ENCODE measurements at places on chromosomes 2 and 18.

DNA sequence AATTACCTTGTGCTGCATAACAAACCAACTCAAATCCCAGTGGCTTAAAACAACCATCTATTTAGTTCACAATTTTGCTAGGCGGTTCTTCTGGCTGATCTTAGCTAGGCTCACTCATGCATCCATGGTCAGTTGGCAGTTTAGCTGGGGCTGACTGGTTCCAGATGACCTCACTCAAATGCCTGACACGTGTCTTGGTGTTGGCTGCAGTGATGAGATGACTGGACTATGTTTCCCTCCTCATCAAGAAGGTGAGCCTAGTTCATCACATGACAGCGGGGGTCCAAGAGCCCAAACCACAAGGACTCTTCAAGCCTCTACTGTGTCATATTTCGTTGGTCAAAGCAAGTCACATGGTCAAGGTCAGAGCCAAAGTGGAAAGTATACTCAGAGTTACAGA, 42.7 kb upstream of the ACTR3 start:
- no peak overlapping the region for H3K27ac ChIP-seq
- no peak overlapping the region for H3K4me3 ChIP-seq
- no peaks in the 10 kb centered on the region for H3K27me3 ChIP-seq

DNA sequence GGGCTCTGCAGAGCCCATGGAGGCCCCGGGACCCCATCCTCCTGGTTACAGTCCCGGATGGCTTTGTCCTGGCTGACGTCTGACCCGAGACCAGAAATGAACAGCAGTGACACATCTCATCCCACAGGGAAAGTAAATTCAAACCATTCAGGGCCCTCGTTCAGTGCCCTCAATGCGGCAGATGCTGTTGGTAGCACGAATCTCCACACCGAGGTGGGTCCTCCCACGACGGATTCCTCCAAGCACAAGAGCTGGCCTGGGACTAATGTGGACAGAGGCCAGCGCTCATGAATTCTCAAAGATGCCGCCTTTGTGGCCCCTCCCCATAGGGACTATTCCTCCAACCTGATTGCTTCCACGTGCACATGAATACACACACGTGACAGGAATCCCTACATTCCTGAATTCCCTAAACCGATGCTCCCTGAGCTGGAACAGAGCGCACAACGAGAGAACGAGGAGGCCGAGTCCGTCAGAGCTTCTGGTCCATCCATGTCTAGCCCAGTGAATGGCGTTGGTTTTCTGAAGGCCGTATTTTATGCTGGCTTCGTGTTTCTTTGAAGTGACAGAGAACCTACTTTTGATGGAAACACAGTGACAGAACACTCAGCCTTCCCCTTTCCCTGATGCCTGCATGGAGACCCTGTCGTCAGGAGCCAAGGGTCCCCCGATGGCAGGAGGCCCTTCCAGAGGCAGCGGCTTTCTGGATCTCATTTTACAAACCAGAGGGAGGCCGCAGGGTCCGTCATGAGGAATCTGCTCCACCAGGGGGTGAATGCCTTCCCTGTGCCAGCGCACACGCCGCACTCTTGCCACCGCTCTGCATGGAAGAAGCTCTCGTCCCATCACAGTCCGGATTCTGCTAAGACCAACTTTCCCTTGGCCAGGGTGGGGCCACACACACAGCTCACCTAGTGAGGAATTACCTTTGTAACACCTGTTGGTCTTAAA, 64.3 kb upstream of the SNTG2 start:
- peaks cover 21% of the 10 kb centered on the region for H3K27me3 ChIP-seq
- H3K4me1 ChIP-seq: no peaks in the 10 kb centered on the region
- H3K4me3 ChIP-seq: no peak overlapping the region
- no peak overlapping the region for H3K27ac ChIP-seq

- DNase-seq: no peak
- H3K4me1 ChIP-seq: no peaks in the 10 kb centered on the region
- H3K27me3 ChIP-seq: no peaks in the 10 kb centered on the region
- no peak overlapping the region for H3K4me3 ChIP-seq
- H3K36me3 ChIP-seq: no peaks in the 10 kb centered on the region
Measured at GRCh38 chr2:79414690-79415089, 98.2 kb upstream of the CTNNA2 start.

DNA sequence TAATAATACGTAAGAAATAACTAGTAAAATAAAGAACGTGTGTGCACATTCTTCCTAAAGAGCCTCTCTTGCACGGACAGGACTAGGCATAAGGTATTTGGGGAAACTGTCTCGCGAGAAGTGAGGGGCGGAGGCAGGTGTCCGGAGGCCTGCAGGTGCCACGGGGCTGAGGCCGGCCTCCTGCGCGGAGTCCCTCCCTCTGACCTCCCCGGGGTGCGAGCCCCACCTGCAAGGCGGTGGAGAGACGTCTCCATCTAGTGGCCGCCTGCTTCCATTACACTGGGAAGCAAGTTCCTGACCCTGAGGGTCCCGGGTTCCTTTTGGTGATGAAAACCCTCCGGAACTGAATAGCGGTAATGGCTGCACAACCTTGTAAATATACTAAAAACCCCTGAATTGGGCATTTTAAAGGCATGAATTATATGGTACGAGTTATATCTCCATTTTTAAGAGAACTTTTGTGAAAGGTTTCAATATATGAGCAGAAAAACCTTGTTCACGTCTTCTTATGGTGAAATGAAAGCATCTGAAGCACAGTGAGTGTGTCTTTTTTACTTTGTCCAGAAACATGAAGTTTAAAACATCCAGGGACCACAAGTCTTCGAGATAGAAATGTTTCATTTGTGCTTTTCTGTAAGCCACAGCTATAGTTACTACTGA, 35.5 kb upstream of the CTDP1 start:
- DNase-seq: peak; percentile 48
- H3K27me3 ChIP-seq: peaks cover 72% of the 10 kb centered on the region
- H3K4me1 ChIP-seq: peaks cover 2% of the 10 kb centered on the region
- no peak overlapping the region for H3K27ac ChIP-seq

GRCh38 chr2:20444993-20445910, 1.6 kb upstream of the RHOB start:
- no peak for DNase-seq
- no peak overlapping the region for H3K4me3 ChIP-seq
- H3K27ac ChIP-seq: peak overlapping the region; percentile 63
- H3K36me3 ChIP-seq: peaks cover 16% of the 10 kb centered on the region
- peaks cover 16% of the 10 kb centered on the region for H3K4me1 ChIP-seq

- no peaks in the 10 kb centered on the region for H3K27me3 ChIP-seq
- H3K27ac ChIP-seq: no peak overlapping the region
Measured at GRCh38 chr2:207734264-207734635, 22.8 kb downstream of the CCNYL1 start.

GRCh38 chr2:107473150-107473549, 353.5 kb upstream of the RGPD4 start:
- no peaks in the 10 kb centered on the region for H3K36me3 ChIP-seq
- H3K27me3 ChIP-seq: no peaks in the 10 kb centered on the region
- H3K27ac ChIP-seq: no peak overlapping the region
- no peaks in the 10 kb centered on the region for H3K4me1 ChIP-seq
- no peak for DNase-seq
- H3K4me3 ChIP-seq: no peak overlapping the region

GRCh38 chr2:226799976-226800940, 638 bp upstream of the IRS1 start:
- peak; percentile 41 for DNase-seq
- peak overlapping the region; percentile 79 for H3K27ac ChIP-seq
- peak overlapping the region; percentile 59 for H3K4me3 ChIP-seq
- no peaks in the 10 kb centered on the region for H3K27me3 ChIP-seq

DNA sequence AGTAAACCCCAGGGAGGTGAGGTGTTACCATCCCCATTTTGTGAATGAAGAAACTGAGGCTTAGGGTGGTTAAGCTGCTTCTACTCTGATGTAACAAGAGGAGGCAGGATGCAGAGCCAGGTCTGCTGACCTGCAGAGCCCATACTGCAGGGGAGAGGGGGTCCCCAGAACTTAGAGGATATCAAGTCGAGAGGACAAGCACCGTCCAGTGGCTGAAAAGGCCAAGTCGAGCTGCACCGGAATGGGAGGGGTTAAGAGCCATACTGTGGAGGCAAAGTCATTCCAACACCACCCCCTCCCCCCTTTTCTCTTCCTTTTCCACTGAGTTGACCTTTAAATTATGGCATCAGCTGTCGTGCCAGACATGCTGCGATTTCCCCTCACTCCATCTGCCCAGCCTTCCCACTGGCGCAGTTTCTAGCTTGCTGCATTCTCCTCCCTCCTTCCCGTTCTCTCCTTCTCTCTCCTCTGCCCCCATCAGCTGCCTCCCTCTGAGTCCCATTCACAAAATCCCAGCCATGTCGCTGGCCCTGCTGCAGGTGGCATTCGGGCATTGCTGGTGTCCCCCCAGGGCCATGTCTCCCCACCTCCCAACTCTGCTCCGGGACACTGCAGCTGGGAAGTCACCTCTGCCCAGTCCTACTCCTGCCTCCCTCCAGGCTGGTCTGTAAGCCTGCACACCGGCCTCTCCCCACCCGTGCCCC, 346.9 kb downstream of the DYSF start:
- peaks cover 26% of the 10 kb centered on the region for H3K27me3 ChIP-seq
- no peak for DNase-seq
- H3K4me3 ChIP-seq: no peak overlapping the region
- peaks cover 24% of the 10 kb centered on the region for H3K4me1 ChIP-seq
- no peaks in the 10 kb centered on the region for H3K36me3 ChIP-seq

GRCh38 chr2:133039531-133039930, 369.5 kb upstream of the LYPD1 start:
- no peak overlapping the region for H3K4me3 ChIP-seq
- DNase-seq: no peak
- H3K36me3 ChIP-seq: no peaks in the 10 kb centered on the region
- no peaks in the 10 kb centered on the region for H3K27me3 ChIP-seq
- H3K4me1 ChIP-seq: no peaks in the 10 kb centered on the region

DNA sequence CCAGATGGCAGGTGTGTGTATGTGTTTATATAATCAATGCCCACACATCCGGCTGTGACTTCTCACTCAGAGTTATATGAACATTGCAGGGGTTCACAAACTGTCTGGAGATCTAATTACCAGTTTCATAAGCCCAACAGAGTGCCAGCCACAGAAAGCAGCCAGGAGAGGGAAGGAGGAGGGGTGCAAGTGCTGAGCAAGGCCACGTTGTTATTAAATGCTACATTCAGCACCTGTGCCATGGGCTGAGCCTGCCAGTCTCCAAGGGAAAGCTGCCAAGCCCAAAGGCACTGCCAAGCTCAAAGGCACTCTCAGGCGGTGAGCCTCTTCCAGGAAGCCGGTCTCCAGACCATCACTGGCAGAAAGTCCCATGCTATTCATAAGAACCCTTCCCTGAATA, 17.4 kb downstream of the XDH start:
- H3K36me3 ChIP-seq: no peaks in the 10 kb centered on the region
- no peaks in the 10 kb centered on the region for H3K27me3 ChIP-seq
- peaks cover 8% of the 10 kb centered on the region for H3K4me1 ChIP-seq
- H3K27ac ChIP-seq: no peak overlapping the region
- DNase-seq: no peak

DNA sequence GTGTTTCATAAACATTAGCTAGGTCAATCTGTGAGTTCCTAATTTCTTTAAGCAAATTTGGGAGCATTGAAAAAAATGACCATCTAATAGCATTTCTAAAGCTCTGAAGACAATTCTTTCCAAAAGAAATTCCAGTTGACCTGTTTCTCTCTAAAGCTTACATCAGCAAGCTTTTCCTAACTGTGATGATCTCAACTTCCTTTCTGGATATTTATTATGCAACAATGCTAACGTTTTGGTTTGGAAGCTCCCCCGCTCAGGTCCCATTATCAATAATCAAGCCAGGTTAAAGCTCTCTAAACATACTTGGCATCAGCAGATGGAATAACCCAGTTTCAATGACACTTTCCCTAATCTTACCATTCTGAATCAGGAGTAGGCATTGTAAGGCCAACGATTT, 196.3 kb upstream of the TANK start:
- H3K36me3 ChIP-seq: no peaks in the 10 kb centered on the region
- no peaks in the 10 kb centered on the region for H3K4me1 ChIP-seq
- no peaks in the 10 kb centered on the region for H3K27me3 ChIP-seq
- H3K27ac ChIP-seq: no peak overlapping the region
- no peak for DNase-seq
- H3K4me3 ChIP-seq: no peak overlapping the region

DNA sequence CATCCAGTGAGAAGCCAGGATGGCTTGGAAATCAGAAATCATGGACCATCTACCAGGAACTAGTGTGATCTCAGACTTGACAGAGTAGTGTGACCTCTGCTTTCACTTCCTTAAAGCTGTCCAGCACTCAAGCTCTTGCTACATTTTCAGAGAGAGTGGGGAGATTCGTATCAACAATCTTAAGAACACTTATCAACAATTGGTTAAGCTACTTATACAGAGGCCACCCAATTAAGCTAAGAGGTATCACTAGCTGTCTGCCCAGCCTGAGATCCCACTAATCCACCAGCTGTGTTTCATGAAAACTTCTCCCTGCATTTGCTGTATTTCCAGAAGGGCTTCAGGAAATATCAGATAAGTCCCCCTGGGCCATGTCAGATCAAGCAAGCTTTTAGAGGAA, 4.2 kb downstream of the RPRM start:
- H3K4me1 ChIP-seq: peaks cover 21% of the 10 kb centered on the region
- peaks cover 60% of the 10 kb centered on the region for H3K27me3 ChIP-seq
- no peaks in the 10 kb centered on the region for H3K36me3 ChIP-seq
- H3K27ac ChIP-seq: no peak overlapping the region
- no peak overlapping the region for H3K4me3 ChIP-seq
- DNase-seq: no peak

GRCh38 chr2:206647985-206648384, 5.7 kb downstream of the FAM237A start:
- no peak for DNase-seq
- H3K27me3 ChIP-seq: no peaks in the 10 kb centered on the region
- H3K4me1 ChIP-seq: no peaks in the 10 kb centered on the region
- H3K27ac ChIP-seq: no peak overlapping the region
- no peak overlapping the region for H3K4me3 ChIP-seq

DNA sequence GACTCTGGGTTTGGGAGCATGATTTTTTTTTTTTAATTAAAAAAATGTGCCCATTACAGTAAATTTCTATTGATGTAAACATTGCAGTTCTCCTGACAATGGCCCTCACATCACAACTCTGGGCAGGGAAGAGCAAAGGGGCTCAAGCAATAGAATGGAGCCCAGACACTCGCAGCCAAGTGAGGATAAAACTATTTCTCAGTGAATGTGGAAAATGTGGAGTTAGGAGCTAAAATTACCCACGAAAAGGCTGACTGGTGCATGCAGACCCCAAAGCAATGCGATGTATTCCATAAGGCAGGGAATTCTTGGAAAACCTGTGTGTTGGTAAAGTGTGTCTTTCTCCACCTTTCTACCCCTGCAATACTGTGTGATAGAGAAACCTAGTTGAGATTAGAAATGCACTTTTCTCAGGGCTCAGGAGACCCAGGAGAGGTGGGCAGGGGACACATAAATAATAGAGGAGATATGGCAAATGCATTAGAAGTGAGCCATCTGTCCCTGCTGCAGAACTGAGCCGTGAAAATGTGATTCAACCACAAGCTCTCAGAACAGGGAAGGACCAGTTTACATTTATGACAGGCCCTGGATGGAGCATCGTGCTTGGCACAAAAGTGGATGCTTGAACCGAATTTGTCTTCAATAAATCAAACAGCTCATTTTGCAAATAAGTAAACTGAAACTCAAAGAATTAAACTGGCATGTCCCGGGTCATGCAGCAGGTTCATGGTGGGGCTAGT, 100.1 kb downstream of the MYCN start:
- H3K27ac ChIP-seq: no peak overlapping the region
- H3K36me3 ChIP-seq: no peaks in the 10 kb centered on the region
- no peak overlapping the region for H3K4me3 ChIP-seq
- no peak for DNase-seq

Measured in mesenchymal stem cell (in vitro differentiated cells and primary cell).